ENCODE measurements at places on chromosomes 5 and 9.

- DNase-seq = no peak
These were observed 1.6 kb downstream of the ANXA2R start for GRCh38 chr5:43038496-43038989.

GRCh38 chr5:164578911-164579310 is 1073.5 kb downstream of the MAT2B start:
- DNase-seq = no peak

GRCh38 chr5:1299961-1300360 is 5.1 kb upstream of the TERT start:
- no peak for DNase-seq

- no peak for DNase-seq
These were observed 5.5 kb upstream of the SLC46A2 start for GRCh38 chr9:112896131-112896530.

DNA sequence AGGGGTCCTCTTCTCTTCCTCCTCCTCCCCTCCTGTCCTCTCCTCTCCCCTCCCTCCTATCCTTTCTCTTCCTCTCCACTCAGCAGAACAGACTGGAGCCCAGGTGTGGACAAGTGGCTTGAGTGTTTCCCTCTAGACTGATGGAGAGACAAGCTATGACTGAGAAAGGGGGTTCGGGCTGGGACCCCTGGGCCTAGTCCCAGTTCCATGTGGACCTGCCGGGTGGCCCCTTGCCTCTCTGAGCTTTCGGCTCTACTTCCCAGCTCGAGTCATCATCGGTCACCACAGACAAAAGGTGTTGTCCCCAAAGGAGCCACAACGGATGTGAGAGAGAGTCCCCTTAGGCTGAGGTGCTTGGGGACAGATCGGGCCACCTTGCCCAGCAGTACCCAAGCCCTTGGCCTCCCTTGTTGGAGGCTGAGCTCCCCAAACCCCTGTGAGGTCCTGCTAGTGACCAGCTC is 3.4 kb upstream of the RXRA start:
- DNase-seq = no peak

- DNase-seq = no peak
These were observed 87.0 kb downstream of the DAB2IP start for GRCh38 chr9:121738411-121738810.
